ENCODE measurements at places on chromosomes 11 and 22.

DNA sequence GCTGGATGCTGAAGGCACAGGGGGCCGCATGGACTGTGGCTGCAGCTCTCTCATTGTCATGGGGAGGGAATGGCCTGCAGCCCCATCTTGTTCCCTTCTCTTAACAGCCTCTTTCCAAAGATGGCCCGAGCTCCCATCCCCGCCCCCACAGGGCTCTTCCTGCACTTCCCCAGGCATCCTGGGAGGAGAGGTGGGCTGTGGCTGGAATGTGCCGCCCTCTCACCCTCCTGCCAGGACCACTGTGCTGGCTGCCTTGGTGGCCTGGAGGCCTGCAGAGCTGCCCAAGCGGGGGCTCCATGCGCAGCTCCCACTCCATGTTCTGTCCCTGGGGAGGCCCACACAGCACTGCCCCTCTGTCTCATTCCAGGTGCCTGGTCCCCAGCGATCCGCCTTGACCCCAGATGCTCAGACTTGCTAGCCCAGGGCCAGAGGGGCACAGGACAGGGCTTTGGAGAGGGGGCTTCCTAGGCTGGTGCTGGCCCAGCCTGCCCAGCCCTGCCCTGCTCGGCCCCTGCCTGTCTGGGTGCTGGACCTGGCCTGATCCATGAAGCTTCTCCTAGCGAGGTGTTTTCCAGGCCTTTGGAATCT, 56.6 kb downstream of the RTN4R start:
- no peak for DNase-seq

GRCh38 chr11:60003729-60004128, 13.3 kb upstream of the OOSP4B start:
- DNase-seq, result no peak

DNA sequence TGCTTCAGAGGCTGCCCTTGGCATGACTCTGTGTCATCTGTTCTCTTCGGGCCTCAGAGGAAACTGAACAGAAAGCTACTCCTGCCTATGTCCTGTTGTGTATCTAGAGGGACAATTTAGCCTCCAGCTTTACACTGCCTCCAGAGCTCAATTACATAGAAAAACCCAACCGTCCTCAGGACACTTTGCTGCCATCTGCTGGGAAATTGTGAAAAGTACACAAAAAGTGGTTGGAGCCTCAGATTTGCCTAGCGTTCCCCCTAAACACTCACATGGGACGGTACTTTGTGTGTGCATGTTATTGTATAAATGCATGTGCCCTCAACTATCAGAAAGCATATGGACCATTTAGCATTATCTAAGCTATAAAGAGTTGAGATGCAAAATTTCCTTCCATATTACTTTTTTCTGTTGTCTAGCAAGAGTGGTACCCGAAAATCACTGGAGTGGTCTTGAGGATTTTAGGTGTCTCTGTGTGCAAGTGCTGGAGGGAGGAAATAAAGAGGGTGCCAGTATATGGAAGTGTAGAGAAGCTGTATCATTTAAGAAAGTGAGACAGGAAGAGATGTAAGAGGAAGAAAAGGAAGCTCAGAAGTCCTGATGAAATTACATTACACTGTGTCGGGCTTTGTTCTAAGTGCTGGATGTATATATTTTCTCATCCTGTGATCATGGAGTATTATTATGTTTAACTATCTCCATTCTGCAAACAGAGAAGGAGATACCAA, 8.7 kb upstream of the MS4A4E start:
- no peak for DNase-seq

DNA sequence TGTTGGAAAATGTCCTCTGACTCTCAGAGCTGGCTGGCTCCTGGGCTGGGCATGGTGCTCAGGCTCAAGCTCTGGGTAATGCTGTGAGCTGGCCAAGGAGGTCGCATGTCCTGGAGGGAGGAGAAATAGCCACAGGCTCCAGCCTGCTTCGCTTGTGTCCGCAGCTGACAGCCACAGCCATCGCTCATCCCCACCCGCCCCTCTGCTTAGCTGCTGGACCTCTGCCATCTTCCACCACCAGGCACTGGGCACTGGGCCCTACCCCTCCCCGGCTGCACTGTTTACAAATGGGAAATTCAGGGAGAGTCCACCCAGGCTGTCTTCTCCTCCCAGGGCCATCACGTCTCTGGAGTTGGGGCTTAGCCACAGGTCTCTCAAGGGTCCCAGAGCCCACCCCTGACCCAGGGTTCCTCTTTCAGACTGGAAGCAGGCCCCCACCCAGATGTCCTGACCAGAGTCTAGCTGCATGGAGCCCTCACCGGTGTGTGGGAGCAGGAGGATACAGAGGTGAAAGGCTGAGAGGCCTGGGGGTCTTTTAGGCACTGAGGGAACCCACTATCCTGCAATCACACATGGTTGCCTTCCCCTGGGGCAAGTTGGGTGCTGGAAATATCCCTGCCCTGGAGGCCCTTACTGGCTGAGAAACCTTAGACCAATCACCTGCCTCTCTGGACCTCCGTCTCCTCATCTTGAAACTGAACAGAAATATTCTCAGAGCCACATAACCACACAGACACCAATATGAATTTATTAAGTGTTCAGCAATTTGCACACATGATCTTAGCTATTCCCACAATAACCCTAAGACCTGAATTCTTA, 62.7 kb downstream of the CD82 start:
- no peak for DNase-seq

DNA sequence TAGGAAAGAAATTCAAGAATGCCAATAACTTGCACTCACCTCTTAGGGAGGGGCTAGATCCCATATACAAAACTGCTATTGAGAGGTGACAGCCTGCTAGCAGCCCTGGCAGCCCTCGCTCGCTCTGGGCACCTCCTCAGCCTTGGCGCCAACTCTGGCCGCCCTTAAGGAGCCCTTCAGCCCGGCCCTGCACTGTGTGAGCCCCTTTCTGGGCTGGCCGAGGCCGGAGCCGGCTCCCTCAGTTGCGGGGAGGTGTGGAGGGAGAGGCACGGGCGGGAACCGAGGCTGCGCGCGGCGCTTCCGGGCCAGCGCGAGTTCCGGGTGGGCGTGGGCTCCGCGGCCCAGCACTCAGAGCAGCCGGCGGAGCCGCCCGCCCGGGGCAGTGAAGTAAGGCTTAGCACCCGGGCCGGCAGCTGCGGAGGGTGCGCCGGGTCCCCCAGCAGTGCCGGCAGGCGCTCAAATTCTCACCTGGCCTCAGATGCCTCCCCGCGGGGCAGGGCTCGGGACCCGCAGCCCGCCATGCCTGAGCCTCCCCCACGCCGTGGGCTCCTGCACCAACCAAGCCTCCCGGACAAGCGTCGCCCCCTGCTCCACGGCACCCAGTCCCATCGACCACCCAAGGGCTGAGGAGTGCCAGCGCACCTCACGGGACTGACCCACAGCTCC, 329.9 kb downstream of the FAM181B start:
- DNase-seq, result no peak

DNA sequence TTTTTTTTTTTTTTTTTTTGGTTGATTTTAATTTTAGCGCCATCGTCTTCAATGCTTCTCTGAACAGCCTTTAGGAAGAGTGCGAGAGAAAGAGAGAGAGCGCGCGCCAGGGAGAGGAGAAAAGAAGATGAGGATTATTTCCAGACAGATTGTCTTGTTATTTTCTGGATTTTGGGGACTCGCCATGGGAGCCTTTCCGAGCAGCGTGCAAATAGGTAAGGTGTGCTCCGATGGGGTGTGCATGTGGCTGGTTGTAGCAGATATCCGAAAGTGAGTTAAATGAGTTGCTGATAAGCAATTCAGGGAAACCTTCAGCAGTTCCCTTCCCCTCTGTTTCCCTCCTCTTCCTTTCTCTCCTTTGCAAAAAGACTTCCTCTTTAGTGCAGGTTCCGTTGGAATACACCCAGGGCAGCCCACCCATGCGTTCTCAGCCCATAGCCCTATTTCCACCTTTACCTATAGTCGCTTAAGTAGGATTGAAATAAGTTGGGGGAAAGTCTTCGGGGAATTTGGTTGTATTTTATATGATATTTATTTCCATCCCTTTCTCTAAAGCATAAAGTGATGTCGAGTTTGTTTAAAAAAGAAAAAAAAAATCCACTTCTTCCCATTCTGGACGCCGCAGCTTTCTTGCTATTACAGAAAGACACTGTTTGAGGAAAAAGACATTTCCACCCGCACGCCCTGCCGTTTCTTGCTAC, 1.1 kb downstream of the GRIA4 start:
- no peak for DNase-seq

DNA sequence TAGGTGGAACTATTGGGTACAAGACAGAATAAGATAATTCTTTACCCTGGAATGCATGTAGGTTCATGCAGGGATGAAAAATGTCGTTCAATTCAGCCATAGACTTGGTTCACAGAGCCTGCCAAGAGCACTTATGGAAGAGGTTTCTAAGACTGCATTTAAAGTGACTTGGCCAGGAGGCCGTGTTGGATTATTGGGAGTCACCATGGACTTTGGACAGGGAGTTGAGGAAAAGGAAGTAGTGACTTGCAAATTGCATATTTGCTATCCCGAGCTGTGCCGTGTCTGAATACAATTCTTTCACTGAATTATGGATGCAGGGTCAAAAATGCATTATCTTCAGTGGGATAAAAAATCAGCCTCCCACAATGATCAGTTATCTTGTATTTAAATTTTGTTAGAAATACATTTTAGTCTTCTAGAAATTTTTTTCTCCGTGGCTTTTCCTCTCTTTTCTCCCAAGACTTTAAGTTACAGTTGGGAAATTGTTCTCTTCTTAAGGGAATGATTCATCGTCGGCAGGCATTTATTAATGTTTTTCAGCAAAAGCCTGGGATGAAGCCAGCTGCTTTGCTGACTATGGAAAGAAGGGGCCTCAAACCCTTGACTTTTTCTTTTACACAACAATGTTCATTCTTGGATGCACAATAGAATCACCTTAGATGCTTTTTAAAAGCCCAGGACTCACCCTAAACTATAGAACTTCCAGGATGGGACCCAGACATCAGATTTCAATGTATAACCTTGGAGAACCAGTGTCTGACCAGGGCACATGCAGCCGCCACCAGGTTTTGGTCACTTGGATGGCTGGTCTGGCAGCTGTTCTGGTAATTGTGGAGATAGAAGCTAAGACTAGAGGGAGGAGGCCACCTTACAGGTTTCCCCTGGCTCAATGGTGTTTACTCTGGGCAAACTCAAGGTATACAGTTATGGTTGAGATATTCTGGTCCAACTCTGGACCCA, 70.8 kb downstream of the FAT3 start:
- no peak for DNase-seq

DNA sequence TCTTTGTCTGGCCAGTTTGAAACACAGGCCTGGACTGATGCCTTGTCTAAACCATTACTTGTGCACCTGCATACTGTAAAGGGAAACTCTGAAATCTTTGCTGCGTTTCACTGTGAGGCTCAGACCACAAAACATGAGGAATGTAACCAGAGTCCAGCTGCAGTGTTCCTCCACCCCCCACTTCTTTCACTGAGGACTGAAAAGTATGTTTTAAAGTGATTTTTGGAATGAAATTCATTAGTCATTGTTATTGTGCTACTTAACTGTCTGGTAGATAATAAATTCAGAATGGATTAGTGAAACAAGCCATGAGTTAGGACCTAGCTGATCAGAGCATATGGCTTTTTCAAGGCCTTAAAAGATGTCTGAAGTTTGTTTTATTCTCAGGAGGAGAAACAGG, 181.2 kb downstream of the WNT11 start:
- no peak for DNase-seq

- no peak for DNase-seq
Measured at GRCh38 chr11:19817265-19817851, 104.7 kb downstream of the NAV2 start.

GRCh38 chr11:79274636-79275331, 166.0 kb downstream of the TENM4 start:
- DNase-seq, result no peak

- no peak for DNase-seq
Measured at GRCh38 chr11:111525456-111525855, 10.9 kb downstream of the HOATZ start.

DNA sequence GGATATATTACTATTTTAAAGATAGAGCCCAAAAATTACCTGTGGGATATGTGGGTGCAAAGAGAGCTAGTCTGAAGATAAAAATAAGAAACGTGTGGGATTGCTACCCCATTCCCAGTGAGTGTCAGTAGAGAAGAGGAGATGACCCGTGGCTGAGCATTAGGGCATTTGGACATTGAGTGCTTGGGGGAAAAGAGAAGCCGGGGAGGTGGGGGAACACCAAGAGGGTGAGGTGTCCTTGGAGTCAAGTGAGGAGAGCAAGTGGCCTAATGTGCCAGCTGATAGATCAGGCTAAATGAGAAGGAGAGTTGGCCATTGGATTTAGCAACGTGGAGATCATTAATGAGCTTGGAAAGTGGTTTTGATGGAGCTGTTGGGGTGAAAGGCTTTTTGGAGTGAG, 1.2 kb downstream of the POLR2F start:
- DNase-seq, result no peak

DNA sequence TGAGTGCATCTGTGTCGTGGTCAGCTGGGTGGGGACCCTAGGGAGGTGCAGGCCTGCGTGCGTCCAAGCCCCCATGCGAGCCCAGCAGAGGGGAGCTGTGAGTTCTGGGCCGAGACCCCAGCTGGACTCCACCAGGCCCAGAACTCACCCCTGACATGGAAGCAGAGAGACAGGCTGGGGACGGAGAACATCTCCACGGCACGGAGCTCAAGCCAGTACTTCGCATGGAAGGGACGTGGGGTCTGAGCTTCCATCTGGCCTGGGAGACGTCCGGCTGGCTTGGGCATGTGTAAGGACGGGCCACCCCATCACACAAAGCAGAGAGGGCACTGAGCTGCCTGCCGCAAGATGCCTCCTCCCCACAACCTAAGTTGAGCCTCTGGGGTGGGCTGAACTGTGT, 422.4 kb downstream of the CTTN start:
- no peak for DNase-seq

- no peak for DNase-seq
Measured at GRCh38 chr11:95791709-95792033, 1.4 kb downstream of the CEP57 start.
